ENCODE measurements at places on chromosomes 13 and 19.

GRCh38 chr13:78764665-78765064 is 105.7 kb upstream of the OBI1 start:
- DNase-seq, result no peak

GRCh38 chr19:799076-799881 is 2.0 kb downstream of the PTBP1 start:
- no peak for DNase-seq

DNA sequence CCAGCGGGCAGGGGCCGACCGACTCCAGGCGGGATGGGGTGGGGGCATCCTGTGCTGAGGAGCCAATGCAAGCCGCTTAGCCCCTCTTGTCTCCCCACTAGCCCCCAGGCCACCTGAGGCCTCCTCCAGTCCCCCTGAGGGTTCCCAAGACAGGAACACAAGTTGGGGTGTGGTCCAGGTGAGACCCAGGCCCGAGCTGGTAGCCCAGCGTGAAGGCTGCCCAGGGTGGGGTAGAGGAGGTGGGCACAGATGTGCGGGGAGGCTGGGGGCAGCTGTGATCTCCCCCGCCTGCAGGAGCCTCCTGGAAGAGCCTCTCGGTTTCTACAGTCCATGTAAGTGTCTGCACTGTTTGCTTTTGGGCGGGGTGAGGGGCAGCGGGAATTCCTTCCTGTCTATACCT is 10.4 kb downstream of the TLE6 start:
- DNase-seq, result no peak

- DNase-seq, result no peak
Measured at GRCh38 chr13:102724923-102725322, 30.1 kb upstream of the METTL21C start.

- DNase-seq, result no peak
Measured at GRCh38 chr19:41968751-41969595, 9.9 kb upstream of the RABAC1 start.

DNA sequence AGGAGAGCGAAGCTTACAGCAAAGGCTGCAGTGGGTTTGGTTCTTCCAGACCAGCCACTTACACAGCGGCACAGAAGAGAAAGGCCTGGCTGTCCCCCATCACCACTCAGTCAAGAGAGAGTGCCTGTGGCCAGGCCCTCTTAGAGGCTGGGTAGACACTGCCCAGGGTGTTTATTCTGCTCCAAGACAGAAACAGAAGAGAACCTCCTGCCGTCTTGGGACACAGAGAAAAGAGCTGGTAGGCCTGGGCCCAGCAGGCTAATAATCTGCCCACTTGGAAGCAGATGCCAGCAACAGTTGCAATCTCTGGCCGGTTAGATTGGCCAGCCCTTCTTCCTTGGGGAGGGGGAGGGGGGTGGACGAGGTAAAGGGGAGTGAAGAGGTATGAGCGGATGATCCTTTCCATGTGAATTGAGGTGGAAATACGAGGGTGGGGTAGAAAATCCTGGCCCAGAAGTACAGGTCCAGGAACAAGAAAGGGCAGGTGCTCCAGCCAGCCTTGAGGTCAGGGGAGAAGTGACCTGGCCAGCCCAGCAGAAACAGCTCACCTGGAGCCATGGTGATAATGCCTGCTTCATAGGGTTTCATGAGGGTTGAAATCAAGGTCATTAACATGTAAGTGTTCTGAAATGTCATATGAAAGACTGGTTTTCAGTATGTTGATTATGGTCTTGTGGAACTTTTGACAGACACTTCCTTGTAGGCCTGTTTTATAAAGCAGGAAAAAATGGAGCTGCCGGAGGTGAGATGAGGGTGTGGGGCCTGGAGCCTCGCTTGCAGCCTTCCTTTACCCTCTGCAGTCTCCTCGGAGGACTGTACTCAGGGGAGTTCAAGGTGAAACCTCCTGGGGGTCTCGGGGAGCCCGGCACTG is 116.9 kb downstream of the SIPA1L3 start:
- no peak for DNase-seq

- DNase-seq, result no peak
Measured at GRCh38 chr13:28718196-28718542, 601 bp downstream of the SLC46A3 start.

GRCh38 chr19:17078920-17079709 is 3.5 kb downstream of the MYO9B start:
- DNase-seq, result no peak

DNA sequence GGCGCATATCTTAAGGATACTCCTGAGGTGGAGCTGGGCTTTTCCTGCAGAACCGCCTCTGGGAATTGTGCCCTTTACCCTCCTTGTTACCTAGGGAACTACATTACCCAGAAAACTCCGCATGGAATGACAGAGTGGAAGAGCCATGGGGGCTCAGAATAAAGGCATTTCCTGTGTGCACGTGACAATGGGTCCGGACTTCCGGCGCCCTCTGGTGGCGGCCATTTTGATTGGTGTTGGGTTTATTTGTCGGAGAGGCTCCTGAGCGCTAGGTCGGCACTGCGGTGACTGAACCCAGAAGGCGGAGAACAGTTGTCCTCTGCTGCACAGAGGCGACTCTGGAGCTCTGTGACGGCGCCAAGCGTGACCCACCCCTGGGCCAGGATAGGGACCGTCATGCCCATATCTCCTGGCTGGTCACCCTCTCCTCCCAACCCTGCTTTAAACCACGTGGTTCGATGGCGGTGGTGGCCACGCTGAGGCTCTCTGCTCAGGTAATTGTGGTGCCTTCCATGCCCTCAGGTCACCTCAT is at the start of gene ZNF587B:
ZNF587B (plus strand) TSS at position 229 of the 532 bp plus-strand sequence; CDS start at position 459, 230 bp downstream.
- peak; percentile 72 for DNase-seq

GRCh38 chr19:31613683-31614219 is 264.5 kb upstream of the TSHZ3 start:
- no peak for DNase-seq

DNA sequence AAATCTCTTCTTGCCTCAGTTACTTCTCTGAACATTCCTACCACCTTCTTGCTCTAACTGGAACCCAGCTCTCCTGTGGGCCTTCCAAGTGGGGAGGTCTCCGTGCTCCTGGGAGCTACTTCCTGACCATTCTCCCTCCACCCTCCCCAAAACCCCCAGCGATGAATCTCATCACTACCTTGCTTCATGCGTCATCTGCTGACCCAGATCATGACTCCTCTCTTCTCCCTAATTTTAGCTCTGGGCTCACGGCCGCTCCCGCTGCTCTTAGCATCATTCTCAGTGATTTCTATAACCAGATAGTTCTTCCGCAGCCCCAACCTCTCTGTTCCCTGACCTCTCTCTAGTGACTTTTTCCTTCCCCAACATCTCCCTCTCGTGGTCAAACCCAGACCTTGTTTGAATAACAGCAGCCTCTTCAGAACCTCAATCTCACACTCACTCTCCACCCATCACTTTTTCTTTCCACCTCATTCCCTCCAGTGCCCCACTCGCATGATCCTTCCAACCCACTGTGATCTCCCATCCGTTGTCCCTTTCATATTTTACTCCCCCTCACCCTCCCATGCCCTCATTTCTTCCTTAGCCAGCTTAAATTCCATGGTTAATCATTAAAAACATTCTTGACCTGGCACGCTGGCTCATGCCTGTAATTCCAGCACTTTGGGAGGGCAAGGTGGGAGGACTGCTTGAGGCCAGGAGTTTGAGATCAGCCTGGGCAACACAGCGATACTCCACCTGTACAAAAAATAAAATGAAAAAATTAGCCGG is 21.8 kb downstream of the MRPS12 start:
- DNase-seq, result no peak

- DNase-seq, result no peak
Measured at GRCh38 chr19:31071136-31071855, 277.9 kb downstream of the TSHZ3 start.

GRCh38 chr19:4543842-4544647 is 4.2 kb upstream of the LRG1 start:
- no peak for DNase-seq

DNA sequence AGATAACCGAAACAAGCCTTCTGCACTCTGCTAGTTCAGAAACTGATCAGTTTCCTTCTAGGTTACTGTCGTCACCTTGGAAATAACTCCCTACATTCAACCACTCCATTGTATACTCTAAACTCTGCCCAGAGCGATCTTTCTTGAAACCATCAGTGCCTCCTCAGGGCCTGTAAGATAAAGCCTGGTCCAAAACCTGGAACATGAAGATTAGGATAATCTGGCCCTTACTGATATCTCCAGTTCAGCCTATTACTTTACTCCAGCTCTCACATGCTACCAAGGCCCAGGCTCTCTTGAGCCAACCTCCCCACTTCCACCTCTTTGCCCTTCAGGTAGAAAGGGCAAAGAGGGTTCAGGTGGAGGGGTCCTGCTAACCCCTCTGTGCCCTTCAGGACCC is 125.3 kb upstream of the RXFP2 start:
- DNase-seq, result no peak

DNA sequence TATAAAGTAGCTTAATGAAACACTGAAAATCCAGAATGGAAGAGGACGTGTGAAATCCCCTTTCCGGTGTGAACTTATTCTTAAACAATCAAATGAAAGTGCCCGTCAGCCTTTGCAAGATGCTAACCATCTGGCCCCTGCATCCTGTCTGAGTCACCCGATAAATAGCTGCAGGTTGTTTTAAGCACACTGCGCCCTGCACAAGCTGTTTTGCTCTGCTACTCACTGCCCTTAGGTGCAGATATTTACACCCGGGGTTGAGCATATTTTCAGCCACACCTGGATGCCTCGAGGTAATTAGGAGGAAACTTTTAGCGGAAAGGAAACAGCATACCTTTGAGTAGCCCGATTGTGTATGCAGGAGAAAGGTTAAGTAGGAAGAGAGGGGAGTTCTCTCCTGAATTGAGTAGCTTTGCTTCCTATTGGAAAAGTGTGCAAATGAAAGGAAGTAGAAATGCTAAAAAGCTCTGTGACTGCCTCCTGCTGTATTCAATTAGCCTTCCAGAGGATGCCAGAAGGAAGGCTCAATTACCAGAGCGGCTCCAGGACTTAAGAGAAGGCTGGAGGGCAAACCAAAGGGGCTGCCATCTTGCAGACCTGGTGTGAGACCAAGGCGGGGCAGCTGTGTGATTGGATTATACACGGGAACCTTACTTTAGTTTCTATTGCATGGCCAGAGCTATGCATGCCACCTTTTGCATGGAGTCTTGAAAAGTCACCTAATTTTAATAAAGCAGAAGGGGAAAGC is 42.5 kb downstream of the IRS2 start:
- no peak for DNase-seq

- no peak for DNase-seq
Measured at GRCh38 chr19:11281356-11282049, 14.5 kb upstream of the TSPAN16 start.

DNA sequence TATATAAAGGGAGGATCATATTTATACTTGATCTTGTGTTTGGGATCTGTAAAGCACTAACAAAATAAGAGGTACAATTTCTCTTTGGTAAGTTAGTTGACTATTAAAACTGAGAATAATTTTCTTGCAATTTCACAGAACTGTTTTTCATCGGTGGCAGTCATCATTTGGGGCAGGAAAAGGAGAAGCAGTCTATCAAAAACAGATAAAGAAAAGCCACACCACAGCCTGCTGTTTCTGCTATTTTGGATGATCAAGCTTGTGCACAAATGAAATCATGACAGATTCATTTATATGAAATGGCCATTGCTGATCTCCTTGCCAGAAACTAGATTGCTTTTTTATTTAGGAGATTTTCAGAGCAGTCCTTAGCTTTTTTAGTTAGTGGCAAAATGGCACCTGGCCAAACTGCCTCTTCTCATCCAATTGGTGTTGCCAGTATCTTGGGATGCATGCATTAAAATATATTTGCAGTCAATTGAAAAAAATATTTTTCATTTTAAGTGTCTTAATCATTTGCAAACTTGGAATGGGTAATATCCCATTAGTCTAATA is 326.0 kb downstream of the HS6ST3 start:
- no peak for DNase-seq

GRCh38 chr19:10521461-10522171 is 4.4 kb upstream of the S1PR5 start:
- DNase-seq, result no peak

GRCh38 chr19:15863272-15863671 is 34.6 kb downstream of the CYP4F2 start:
- no peak for DNase-seq

Measured in gastrocnemius medialis (tissue), 4 donors.